Hematopoietic multipotent progenitor cell treated with erythropoietin and hydrocortisone succinate and interleukin-3 and kit ligand, for 6 days (in vitro differentiated cells): ENCODE measurements at places on chromosomes 6 and 20.

DNA sequence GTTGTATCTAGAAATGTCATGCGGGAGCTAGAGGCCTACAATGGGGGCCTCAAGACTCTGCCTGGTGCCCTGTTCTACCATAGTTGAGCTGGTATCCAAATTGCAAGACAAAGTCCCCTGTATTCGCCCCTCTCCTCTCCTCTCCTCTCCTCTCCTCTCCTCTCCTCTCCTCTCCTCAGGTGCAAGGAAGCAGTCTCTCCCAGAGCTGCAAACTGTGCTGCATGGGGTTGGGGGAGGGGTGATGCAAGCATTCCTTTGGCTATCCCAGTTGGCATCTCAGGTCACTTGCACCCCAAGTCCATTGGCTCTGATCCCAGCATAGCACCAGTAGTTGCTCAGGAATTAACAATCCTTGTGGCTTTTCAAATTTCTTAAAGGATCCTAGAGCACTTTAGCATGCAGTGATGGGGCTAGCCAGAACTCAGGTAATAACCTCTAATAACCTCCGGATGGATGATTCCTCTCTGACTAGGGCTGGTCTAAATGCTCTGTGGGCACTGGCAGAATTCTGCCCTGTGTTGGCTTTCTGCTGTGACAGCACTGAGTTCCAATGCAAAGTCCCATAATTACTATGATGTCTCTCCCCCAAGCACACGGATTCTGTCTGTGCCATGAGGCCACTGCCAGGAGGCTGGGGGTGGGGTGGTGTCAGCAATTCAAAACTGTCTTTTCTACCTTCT is 35.3 kb downstream of the TAF11 start:
- no peak for DNase-seq

- DNase-seq: no peak
Measured at GRCh38 chr6:127073222-127073621, 45.2 kb upstream of the RSPO3 start.

GRCh38 chr6:17015144-17015543 is 86.7 kb upstream of the STMND1 start:
- no peak for DNase-seq

DNA sequence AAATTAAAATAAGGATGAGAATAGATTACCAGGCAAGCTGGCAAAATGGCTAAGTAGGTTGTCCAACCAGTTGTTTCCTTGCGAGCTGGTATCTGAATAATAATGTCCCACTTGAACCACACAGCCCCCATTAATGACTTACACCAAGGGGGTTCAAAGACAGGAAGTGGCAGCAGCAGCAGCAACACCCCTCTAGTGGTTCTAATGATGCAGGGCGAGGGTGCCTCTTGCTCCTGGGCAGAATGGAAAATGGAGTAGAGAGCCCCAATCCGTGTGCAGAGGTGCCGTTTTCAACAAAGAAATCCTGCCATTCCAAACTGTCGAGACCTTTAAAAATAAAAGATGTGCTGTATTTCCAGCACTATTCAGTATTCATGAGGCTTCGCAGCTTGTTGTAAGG is 218.1 kb downstream of the TSHZ2 start:
- no peak for DNase-seq

DNA sequence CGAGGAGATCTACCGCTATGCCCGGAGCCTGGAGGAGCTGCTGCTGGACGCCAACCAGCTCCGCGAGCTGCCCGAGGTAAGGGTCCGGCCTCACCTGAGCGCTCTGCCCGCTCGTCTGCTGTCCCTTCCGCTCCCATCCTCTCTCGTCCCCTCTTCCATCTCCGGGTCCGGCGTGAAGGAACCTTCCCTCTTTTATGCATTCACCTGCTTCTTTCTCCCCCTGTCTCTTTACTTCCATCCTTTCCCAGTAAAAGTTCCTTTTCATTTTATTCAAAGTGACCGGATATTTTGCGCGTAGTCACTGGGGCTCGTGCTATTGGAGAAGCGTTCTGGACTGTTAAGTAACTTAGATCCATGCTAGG is 516 bp downstream of the LRRC1 start:
- DNase-seq: no peak

DNA sequence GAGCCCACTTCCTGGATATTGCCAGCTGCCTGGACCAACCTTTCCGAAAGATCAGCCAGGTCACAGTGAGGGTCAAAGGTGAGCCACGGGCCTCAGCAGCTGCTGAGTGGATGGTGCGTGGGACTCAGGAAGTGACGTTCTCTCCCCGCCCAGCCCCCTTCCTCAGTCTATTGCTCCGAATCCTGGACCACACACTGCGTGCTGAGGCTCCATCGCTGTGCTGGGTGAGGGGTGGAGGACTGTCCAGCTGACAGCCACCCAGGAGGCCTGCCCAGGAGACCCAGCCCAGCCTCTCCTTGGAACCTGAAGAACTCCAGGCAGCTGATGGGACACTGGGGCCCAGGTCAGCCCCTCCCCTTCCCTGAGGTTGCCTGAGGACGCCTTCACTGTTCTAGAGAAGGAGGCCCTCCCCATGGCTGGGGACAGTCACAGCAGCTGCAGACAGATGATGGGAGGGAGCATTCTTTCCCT is 94.4 kb upstream of the CD93 start:
- no peak for DNase-seq

DNA sequence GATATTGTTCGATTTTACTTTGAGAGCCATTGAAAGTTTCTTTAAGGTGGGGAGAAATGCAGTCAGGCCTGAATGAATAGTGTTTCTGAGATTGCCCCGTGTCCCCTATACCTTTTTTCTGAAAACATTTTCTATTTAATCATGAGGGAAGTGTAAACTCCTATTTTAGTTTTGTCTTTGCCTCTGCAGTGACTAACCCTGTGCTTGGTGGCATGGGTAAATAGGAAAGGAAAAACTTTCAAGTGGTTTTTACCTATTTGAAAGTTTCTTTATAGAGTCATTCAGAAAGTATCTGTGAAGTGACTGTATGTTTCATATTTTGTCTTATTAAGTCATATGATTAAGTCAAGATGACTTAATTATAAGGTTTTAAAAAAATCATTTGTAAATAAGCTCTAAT is 14.5 kb downstream of the SNRNP48 start:
- no peak for DNase-seq

DNA sequence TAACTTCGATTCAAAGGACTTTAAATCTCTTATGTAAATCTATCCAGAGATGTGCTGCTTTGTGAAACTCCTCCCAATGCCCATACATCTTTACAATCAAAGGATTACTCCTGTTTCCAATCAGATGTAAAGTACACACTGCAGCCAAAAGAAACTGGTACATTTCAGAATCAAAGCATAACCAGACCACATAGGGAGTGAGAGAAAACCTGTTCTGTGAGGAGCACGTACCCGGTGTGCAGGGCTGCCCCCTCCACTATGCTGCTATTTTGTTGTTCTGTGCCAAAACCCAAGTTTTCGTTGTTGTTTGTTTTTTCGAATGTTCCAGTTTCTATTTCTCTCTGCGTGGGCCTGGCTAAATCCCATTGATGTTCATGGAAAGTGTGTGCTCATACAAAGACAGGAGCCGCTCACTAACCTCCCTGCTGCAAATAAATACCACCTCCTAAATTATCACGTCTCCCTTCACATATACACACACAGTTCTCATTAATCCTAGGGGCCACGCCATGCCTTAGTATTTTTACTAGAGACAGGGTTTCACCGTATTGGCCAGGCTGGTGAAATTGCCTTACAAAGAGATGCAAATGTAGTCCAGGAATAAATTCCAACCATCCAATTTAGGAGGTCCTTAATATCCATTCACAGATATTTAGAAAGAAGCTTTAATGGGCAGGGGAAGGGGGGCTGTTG is 52.9 kb downstream of the ATP9A start:
- DNase-seq: no peak

GRCh38 chr20:51480507-51481270 is 61.8 kb downstream of the NFATC2 start:
- no peak for DNase-seq

DNA sequence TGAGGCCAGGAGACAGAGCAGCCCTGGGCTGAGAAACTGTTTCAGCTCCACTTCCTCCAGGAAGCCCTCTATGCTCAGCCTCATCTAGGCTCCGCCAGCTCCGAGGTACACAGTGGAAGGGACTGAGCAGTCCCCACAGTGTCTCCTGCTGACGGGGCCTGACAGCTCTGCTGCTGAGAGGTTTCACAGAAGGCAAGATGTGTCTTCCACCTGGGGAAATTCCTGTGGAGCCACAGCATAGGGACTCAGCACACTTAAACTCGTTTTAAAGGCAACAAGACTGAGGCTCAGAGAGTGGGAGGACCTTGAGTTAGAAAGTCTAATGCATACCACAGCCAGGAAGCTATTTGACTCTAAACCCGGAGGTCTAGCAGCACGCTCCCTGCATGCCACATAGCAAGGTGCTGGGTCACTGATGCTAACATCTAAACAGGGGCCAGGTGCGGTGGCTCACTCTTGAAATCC is 6.8 kb downstream of the ADA start:
- DNase-seq: no peak

DNA sequence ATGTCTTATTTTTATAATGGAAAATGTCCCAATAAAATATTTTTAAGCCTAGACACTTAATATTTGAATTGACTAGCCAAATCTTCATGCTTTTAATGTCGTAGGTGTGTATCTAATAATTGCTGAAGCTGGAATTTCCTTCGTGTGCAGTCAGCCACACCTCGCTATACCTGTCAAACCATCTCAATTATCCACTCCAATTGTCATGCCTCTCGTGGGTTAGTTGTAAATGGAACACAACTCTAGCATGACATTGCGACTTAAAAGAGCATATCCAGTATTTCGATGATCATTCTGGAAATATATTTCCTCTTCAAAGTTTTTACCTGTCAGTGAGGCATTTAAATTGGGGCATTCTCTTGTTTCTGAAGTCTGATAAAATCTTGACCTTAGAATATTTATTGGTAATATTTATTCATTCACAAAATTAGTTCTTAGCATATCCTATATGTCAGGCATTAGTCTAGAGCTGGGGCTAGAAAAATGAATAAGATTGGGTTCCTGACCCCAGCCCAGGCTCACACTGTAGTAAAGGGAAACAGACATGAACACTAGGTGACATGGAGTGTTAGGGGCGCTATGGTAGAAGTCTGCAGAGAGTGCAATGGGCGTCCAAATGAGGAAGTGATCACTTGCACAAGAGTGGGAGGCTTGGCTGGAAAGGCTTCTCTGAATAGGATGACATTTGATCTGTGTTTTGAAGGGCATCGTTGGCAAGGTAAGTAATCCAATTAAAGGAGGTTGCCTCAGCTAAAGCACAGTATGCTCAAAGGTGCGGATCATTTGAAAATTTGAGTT is 11.0 kb upstream of the CFAP206 start:
- peak; percentile 62 for DNase-seq

DNA sequence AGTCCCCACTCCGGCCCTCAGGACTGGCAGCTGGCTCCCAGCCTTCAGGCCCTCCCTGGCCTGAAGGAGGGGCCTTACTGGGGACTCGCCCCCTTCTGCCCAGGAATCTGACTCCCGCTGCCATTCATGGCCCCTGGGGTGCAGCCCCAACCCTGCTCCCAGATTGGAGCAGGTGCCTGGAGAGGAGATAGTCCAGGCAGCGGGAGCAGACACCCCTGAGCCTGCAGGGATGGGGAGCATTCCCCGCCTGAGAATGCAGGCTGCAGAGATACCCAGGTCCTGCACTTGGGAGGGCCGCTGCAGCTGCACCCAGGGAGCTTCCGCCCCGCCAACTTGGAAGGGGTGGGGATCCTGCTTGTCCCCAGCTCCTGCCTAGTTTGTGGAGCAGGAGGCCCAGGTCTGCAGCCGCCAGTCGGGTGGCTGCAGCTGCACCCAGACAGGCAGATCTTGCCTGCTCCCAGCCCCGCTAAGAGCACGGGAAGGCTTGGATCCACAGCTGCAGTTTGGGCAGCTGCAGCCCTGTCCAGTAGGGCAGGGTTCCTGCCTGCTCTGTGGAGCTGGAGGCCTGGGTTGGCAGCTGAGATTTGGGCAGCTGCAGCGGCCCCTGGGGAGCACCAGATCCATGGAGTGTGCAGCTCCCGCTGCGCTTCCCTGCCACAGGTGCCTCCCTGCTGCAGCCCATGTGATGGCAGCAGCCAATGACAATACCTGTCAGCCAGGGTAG is 5.2 kb downstream of the GTSF1L start:
- no peak for DNase-seq

GRCh38 chr6:30599625-30600324 is 17.3 kb downstream of the PPP1R10 start:
- DNase-seq: no peak

- DNase-seq: no peak
Measured at GRCh38 chr20:2698186-2698817, 5.7 kb downstream of the EBF4 start.

DNA sequence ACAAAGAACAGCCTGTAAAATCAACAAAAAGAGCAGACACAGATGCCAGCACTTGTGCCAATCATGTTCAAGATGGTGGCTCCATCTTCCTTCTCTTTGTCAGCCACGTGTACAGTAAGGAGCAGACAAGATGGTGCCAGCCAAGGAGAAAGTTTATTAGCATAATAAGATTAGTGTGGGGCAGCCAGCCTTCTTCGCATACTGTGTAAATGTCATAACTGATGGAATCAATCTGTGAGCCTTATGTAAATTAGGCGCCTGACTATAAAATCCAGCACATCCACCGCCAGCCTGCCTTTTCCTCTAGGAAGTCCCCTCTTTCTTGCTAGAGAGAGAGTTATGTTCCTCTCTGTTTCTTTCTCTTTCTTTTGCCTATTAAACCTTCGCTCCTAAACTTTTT is 99.7 kb upstream of the RALGAPA2 start:
- DNase-seq: no peak

DNA sequence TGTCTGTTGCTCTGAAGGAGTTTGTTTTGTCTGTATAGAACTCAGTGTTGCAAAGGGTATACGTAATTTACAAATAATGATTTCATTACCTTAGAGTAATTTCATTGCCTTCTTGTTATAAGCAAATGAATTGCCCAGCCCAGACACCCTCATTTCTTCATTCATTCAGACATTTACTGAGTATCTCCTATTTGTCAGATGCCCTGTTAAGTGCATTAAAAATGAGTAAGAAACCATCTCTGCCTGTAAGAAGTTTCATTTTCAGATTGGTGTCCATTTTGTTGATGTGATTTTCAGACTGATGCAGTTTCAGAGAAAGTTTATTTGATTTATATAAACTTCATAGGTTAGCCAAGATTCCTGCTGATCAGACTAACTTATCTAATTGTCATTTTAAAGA is 429.3 kb downstream of the PHF3 start:
- no peak for DNase-seq

DNA sequence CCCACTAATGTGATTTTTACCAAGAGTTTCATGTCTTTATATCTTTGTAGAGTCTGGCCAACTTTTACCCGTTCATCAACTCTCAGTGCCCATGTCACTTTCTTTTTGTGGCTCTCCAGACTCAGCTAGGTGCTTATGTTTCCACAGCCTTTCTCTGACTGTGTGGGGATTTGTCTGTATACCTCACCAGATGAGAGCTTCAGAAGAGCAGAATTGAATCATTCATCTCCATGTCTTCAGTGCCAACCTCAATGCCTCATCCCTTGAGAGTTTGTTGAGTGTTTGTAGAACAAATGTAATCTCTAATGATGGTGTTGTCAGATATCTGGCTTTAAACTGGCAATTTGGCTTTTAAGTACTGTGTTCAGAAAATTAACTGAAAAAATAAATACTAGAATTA is 16.8 kb upstream of the CCN2 start:
- no peak for DNase-seq

GRCh38 chr20:47066484-47067270 is 172.0 kb downstream of the EYA2 start:
- DNase-seq: no peak
